ENCODE measurements at places on chromosomes 5 and 9.
A peak's percentile ranks its signal among the peaks of the same experiment; 100 is the strongest.

GRCh38 chr5:126514131-126514557, 80.9 kb downstream of the ALDH7A1 start:
- no peak for DNase-seq

- peak; percentile 75 for DNase-seq
Observed at GRCh38 chr5:132180134-132180745, 47.4 kb downstream of the P4HA2 start.

GRCh38 chr5:95284572-95285408, at the start of gene MCTP1:
Gene MCTP1 (minus strand): TSS chr5:95285094.
- DNase-seq = no peak

DNA sequence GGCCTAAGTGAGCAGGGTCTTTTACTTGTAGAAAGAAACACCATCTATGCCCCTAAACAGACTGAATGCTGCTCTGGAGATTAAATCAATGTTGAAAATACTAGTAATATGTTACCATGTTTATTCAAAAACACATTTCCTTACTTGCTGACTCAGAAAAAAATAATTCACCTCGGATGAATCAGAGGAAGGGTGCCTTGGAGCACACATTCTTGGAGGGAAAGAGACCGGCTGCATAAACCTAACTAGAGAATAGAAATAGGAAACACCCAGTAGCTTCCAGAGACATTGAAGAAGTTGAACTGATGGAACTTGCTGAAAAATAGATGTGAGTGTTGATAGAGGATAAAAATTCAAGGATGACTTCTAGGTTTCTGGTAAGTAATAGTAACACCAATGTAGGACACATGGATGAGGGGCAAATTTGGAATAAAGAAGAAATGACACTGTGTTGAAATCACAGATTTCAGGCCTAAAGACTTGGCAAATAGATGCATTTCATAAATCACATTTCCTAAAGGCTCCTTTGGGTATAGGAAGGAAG, 76.9 kb upstream of the MINAR2 start:
- peak; percentile 58 for DNase-seq

DNA sequence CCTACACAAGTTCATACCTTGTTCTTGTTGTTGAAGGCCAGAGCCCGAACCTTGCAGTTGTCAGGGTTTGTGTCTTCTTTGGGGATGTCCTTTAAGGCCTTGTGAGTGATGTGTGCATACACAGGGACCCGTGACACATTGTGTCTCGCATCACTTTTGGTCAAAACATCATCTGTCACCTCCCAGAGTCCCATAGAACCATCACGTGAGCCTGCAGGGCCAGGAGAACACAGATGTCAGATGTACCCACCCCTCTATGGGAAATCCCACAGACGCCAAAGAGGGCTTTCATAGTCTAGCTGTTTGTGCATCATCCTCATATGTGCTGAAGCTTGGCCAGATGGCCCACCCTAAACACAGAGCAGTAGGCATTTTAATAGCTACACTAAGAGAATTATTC, 28.2 kb downstream of the DCAF12 start:
- no peak for DNase-seq

- no peak for DNase-seq
Observed at GRCh38 chr9:4105183-4105582, 194.7 kb downstream of the GLIS3 start.

GRCh38 chr9:95102001-95102433, 215.5 kb downstream of the FANCC start:
- no peak for DNase-seq

- DNase-seq = peak; percentile 54
Observed at GRCh38 chr5:110757118-110757729, 18.4 kb downstream of the SLC25A46 start.

- no peak for DNase-seq
Observed at GRCh38 chr9:123470121-123470782, 114.3 kb downstream of the CRB2 start.

DNA sequence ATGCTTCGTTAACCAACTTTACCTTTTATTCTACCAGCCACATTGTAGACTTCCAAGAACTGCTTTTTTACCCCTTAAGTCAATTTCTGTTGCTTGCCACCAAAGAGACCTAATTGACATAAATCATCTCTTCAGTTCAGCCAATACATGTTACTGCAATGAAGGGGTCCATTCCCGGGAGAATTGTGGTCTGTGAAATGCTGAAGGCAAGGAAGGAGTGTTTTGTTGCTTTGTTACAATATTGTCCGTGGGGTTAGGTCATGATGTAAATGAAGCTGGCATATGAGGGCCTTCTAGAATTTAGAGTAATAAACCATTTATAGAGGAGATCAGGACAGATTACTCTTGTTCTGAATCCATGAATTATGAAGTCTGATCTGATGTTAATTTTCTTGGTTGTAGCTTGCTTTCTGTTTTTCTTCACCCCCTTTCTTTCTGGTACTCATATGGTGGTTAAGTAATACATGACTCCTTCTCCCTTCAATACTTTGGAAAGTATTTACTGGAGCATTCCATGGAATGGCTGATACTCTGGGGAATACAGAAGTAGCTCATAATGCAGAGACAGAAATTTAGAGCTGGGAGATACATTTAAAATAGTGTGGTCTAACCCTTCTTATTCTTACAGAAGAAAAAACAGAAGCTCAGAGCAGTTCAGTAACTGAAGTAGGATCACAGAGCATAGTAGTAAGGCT, 297.0 kb upstream of the CLINT1 start:
- DNase-seq = no peak

GRCh38 chr9:11726659-11727058, 966.5 kb upstream of the TYRP1 start:
- DNase-seq = no peak

- DNase-seq = no peak
Observed at GRCh38 chr5:131206772-131207171, 36.0 kb downstream of the LYRM7 start.

DNA sequence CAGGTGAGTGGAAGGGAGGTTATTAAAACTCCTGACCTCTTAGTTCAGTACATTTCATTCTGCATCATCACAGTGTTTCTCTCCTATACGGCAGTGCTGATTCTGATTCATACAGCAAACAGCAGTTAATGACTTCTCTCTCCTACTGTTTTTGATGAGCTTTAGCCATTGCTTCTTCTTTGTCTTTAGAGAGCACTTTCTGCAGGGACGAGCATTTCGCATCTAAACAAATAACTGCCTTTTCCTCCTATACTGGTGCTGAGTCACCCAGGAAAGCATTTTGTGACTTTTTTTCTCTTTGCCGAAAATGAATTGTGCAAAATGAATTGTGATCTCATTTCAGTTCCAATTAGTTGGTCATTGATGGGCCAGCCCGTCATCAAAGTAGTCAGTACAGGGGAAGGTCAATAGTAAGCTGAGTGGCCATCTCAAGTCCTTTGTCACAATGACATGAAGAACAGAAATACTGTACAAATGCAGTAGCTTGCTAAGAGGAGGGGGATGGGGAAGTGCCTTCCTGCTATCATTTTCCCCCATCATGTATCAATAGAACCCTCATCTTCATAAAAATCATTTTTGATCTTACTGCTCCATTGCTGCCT, 98.5 kb downstream of the INSYN2B start:
- DNase-seq = no peak

DNA sequence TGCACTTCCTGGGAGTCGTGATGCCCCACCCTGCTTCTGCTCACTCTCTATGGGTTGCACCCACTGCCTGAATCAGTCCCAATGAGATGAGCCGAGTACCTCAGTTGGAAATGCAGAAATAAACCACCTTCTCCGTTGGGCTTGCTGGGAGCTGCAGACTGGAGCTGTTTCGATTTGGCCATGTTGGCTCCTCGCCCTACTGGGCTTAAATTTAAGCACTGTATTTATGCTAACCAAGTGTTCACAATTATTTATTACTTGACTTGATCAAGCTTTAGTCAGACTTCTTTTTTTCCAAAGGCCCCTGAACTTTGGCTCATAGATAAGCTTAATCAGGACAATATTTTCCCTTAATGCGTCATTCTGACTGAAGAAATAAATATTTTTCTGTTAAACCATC, 1072.4 kb upstream of the CDH9 start:
- no peak for DNase-seq

GRCh38 chr9:105306351-105307140, 62.1 kb downstream of the SLC44A1 start:
- no peak for DNase-seq

DNA sequence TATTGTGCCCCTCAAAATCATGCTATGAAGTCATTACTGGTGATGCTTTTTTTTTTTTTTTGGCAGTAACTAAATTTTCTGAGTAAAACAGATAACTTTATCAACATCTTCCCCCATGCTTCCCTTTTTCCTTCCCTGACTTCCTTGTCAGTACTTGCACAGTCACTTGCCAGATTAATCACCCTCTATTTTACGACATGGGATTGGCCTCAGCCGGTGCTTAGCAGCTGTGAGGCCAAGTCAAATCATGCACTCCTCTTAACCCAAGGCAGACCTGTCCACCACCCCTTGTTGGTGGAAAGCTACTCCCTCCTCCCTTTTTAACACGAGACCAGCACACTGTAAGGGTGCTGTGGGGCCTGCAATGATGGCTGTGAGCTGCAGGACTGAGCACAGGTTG, 118.0 kb upstream of the OTULINL start:
- DNase-seq = peak; percentile 72

DNA sequence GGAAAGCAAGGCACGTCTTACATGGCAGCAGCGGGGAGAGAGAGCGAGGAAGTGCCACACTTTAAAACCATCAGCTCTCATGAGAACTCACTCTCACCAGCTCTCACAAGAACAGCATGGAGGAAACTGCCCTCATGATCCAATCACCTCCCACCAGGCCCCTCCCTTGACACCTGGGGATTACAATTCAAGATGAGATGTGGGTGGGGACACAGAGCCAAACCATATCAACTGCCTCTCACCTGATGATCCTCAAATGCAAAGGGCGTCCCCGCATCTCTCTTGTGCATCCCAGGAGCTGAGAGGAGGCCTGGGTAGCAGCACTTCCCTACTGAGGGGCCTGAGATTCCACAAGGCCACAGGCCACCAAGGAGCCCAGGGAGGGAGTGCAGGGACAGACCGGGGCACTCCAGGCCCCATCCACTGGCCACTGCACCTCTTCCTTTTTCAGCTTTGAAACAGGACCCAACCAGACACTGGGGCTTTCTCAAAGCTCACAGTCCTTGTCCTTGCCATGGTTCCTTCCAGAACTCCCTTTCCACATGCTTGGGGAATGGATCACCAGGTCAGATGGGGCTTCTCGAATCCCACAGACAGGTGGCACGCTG, 54.5 kb upstream of the IL17B start:
- DNase-seq = no peak

GRCh38 chr9:117783828-117784227, 79.6 kb downstream of the TLR4 start:
- no peak for DNase-seq

- no peak for DNase-seq
Observed at GRCh38 chr9:136848393-136849037, 694 bp upstream of the PHPT1 start.

DNA sequence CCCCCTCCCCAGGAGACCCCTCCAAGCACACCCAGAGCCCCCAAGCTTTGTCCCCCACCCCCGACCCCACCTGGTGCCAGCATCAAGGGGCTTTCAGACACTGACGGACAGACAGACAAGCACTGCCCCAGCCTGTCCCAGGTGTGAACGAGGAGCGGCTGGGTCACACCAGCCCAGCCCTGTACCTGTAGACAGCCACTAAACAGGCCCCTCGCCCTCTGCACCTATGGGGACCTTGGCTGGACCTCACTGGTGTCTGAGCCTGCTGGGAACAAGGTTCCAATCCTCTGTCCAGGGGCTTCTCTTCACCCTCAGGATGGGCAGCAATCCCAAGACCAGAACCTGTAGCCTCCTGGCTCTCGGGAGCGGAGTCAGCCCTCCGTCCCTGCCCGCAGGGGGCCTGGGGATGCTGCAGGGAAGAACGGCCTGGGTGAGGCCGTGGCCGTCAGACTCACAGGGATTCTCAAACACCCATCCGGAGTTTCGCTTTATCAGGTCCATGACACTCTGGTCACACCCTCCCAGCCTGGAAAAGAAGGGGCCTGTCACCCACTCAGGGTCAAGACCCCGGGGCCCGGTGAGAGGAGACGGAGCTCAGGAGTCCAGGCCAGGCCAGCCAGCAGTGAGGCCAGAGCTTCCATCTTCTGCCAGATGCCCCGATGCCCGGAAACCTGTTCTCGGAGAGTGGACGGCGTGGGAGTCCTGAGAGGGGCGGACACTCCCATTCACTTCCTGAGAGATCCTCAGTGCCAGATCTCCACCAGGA, 2.8 kb downstream of the LCN6 start:
- DNase-seq = no peak

- no peak for DNase-seq
Observed at GRCh38 chr9:115548609-115549260, 430.8 kb upstream of the TNC start.

GRCh38 chr5:5983261-5983980, 394.9 kb downstream of the MED10 start:
- DNase-seq = no peak

Measured in dermis microvascular lymphatic vessel endothelial cell (primary cell).